Hepatocyte (in vitro differentiated cells): ENCODE measurements at places on chromosomes 5 and 9. TPM values are rescaled to one million over a fixed set of nuclear protein-coding genes. Genes with fewer than 3 reads are reported as not detected.

DNA sequence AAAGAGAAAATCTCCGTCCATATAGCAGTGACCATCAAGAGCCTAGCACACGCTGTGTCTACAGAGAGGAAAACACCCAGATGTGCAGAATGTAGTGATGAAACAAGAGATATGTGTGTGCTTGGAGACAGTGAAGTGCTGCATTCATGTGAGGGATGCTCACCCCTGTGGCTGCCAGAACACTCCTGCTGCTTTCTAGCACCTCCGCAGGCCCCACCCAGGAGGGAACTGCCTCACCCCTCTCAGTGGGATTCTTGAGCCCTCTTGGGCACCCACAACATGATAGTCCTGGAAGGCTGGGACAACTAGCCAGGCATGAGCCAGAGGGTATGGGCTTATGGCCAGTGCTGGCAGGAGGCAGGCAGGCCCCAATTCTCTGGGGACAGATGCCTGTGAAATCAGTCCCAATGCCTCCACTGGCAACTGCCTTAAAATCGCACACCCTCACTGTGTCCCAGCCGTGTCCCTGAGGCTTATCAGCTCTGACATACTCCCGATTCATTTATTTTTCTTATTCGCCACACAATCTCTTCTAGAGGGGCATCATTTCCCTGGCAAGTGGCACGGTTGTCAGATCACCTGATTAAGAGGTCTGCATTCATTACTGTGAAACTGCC lies 73.2 kb upstream of the FSTL4 start:
- DNase-seq = no peak

DNA sequence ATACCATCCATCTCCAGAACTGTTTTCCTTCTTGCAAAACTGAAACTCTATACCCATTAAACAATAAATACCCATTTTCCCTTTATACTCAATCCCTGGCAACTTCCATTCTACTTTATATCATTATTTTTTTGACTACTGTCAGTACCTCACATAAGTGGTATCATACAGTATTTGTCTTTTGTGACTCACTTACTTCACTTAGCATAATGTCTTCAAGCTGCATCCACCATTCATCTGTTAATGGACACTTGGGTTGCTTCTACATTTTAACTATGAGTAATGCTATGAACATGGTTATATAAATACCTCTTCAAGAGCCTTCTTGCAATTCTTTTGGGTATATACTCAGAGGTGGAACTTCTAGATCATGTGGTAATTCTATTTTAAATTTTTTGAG lies 11.6 kb upstream of the TYRP1 start:
- DNase-seq = no peak

DNA sequence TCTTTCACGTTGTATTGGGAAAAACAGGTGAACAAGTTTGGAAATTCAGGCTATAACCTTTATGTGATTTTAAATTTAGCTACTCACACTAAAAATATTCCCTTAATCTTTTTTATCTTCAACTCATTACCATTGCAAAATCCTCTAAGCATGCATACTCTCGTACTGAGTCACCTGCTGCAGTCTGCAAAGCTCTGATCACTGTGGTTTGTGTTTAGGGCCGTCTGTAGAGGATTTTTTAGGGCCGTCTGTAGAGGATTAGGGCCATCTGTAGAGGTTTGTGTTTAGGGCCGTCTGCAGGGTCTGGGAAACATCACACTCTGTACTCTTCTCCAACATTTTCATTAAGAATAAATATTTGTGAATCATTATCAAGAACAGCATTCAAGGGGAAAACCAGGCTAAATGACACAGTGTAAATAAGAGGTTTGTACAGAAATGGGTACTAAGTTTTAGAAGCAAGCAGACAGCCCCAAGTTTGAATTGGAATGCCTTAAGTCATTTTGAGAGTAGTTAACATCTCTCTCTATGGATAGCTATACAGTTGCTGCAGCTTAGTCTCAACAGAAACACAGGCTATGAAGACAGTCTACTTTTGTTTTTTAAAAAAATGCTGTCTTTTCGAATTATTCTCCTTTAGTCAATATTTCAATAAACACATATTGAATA lies 155.0 kb upstream of the TSLP start:
- peak; percentile 70 for DNase-seq

The RASGRF2 gene
- 3.1 and 3.3 TPM in 2 replicates for total RNA-seq

The PCDHGA5 gene
- total RNA-seq = 0.03 and 0.20 TPM in 2 replicates

The TMEFF1 gene
- 8.7 and 13.7 TPM in 2 replicates for total RNA-seq

DNA sequence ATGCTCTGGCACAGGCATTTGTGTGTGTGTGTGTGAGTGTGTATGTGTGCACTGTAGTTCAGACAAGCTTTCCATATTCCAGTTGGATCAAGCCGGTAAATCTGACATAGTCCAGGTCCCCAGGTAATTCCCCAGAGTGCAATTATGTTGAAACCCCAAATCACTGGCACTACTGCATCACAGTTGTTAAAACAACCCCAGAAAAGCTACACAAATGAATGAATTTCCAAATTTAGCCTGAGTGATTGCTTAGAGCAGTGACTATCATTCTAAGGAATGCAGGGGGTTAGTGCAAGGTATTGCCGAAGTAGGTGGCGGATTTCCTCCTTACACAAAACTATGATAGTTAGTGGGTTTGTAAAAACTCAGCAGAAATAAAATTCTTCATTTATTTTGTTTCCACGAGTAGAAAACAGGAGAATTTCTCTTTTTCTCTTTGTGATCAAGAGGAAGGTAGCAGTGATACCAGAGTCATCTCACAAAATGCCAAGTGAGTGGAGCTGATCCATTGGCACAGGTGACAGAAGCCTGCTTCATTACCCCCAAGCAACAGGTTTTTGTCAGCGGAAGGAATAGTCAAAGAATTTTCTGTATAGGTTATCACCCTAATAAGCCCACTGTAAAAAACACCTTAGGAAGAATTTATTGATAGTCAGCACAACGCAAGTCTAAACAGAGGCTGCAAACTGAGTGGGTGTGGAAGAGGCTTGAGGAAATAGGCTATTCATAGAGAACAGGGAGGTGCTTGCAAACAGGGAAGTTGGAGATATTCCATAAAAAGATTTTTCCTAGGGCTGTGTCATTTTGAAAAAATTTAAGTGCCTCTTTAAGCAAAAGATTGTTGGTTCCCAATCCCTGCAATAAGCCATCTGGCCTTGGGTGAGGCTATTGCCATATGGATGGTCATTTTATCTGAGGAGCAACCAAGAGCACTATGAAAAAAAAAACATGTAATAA lies 385.1 kb downstream of the CHSY3 start:
- DNase-seq = no peak

GRCh38 chr5:108545301-108545700 lies 163.4 kb upstream of the FBXL17 start:
- no peak for DNase-seq

DNA sequence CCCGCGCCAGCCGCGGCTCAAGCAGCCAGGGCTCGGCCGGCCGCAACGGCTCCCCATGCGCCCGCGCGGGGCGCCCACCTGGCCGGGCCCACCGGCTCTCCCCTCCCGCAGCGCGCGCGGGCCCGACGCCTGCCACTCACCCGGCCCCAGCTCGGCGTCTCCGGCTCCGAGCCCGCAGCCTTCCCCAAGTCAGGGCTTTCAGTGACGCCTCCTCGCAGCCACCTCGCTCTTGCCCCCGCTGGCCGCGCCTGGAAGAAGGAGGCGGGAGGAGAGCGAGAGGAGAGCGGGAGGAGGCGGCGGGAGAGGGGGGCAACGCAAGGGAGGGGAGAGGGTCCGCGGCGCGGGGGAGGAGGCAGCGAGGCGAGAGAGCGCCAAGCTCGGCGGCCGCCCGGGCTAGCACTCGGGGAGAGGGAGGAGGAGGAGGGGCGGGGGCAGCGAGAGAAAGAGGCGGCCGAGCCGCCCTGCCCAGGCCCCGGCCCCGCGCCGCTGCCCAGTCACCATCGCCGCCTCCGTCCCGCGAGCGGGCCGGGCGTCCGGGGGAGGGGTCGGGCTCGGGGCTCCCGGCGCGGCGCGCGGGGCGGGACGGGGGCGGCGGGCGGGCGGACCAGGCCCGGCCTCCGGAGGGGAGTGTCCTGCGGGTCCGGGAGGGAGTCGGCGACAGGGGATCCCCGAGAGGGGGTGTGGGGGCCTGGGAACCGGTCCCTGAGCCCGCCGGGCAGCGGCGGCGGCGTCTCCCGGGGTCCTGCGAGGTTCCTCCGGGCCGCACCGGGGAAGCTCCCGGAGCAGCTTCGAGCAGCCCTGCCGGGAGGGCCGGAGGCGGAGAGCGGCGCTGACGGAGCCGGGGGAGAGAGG lies at the start of gene LHFPL2:
LHFPL2 (minus strand) TSS at position 414 of the 852 bp plus-strand sequence. CDS start 138,559 bp downstream, outside the sequence.
- peak; percentile 89 for DNase-seq

The PRDM12 gene
- not detected in 2 replicates for total RNA-seq

DNA sequence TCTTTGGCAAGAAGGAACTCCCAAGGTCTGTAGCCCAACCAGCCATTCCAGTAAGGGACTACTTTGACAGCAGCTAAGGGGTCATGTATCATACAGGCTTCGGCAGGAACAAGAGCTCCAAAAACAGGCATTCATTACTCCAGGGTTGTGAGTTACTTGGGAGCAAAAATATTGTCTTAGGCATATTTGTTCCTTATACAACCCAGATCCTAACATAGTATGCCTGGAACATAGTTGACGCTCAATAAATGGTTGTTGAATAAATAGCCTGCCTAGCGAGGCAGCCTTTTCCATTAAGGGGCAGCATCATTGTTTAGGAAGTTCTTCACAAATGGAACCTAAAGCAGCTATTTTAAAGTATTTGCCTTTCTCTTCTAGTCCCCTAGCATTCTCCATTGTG lies 35.8 kb upstream of the FER start:
- DNase-seq = no peak

- DNase-seq = no peak
Measured at GRCh38 chr9:130241198-130241535, 24.4 kb upstream of the HMCN2 start.

GRCh38 chr9:127159949-127160610 lies 37.6 kb upstream of the ANGPTL2 start:
- DNase-seq = no peak

The FAM169A gene
- total RNA-seq = 13.7 and 16.2 TPM in 2 replicates

The STKLD1 gene
- 0.10 and 0.48 TPM in 2 replicates for total RNA-seq

DNA sequence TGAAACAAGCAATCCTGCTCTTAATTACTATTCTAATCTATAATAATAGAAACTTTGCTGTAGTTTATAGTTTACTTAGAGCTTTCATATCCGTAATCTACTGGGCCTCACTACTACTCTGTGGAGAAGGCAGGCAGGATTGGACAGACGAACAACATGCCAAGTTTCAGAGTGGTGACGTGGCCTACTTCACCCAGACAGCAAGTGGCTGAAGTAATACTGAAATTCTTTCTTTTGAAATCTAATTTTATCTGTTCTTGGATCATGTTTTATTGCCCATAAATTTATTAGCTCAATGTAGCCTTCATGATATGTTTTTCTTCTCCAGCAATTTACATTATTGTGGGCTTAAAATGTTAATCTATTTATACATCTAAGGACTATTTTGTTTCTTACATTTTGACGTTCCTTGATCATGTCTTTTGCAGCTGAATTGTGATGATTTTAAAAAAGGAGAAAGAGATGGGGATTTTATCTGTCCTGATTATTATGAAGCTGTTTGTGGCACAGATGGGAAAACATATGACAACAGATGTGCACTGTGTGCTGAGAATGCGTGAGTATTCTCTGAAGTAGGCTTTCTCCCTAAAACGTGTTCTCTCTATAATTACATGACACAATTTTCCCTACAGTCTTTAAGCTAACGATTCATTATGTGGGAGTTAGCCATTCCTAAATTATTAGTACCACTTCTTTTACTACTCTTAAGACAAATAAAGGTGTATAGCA lies 22.4 kb downstream of the SPINK5 start:
- DNase-seq = no peak

- DNase-seq = no peak
Measured at GRCh38 chr5:111135363-111135762, 43.2 kb downstream of the WDR36 start.

- no peak for DNase-seq
Measured at GRCh38 chr5:41277476-41278245, 64.3 kb upstream of the C6 start.

The KCTD16 gene
- 2.3 and 3.4 TPM in 2 replicates for total RNA-seq

DNA sequence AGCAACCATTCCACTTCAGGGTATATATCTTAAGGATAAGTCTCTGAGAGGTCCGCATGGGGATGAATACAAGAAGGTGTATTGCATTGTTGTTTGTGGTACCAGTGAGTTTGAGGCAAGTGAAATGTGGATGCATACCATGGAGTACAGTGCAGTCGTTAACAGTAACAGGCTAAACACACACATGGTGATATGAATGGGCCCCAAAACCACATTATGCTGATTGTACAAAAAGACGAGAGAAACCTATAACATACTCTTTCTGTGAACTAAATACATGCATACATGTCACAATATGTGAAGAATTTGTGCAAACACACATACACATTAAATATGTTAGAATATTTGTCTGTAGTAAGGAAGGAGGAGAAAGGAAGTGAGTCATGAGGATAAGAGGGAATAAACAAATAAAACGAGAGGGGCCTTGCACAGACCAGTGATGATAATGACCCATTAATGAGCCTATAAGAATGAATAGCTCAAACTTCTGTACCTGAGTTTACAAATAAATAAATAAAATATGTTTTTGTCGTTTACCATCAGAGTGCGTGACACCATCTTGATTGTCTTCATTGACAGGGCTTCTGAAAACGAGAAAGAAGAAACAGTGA lies 66.5 kb upstream of the RICTOR start:
- no peak for DNase-seq

GRCh38 chr9:6645355-6646292 lies at the start of gene GLDC:
TSS of gene GLDC (minus strand) at chr9:6645729. CDS start at chr9:6645499, 230 bp downstream.
- DNase-seq = peak; percentile 84

The SLC6A18 gene
- total RNA-seq = not detected in 2 replicates

The ROPN1L gene
- 0.28 and 0.30 TPM in 2 replicates for total RNA-seq

DNA sequence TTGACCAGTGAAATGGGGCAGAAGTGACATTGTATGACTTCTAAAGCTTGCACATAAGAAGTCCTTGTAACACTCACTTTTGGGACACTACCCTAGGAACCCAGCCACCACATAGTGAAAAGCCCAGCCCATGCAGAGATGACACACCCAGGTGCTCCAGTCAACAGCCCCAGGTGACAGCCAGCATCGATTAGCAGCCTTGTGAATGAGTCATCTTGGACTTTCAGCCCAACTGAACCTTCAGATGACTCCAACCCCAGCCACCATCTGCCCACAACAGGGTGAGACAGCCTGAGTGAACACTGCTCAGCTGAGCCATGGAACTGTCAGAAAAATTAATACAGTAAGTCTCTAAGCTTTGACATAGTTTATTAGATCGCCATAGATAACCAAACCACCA lies 458.6 kb downstream of the ZSWIM6 start:
- peak; percentile 81 for DNase-seq

The S1PR3 gene
- 46.1 and 48.6 TPM in 2 replicates for total RNA-seq
